ENCODE measurements at places on chromosomes 4 and X.
A peak's percentile ranks its signal among the peaks of the same experiment; 100 is the strongest.

- DNase-seq: no peak
Observed at GRCh38 chrX:37776987-37777325, 2.9 kb upstream of the CYBB start.

DNA sequence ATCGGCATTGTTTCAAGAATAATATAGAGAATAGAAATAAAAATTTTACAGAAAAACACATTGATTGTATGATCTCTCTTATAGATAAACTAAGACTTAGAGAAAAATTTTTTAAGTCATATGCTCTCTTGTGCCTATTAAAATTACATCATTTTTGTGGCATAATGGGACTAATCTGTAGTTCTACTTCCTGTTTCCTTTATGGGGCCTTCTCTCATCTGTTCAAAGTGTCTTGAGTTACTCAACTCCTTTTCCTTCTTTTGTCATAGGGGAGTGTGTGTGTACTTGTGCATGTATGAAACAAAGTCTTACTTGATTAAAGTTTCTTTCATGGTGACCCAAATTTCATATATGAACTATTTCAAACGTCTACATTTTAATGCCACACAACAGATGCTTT, 1448.9 kb upstream of the TENM3 start:
- DNase-seq: no peak

- no peak for DNase-seq
Observed at GRCh38 chr4:179631321-179631720, 2189.1 kb upstream of the AGA start.

GRCh38 chrX:34849371-34849770, 93.2 kb upstream of the FAM47B start:
- no peak for DNase-seq

DNA sequence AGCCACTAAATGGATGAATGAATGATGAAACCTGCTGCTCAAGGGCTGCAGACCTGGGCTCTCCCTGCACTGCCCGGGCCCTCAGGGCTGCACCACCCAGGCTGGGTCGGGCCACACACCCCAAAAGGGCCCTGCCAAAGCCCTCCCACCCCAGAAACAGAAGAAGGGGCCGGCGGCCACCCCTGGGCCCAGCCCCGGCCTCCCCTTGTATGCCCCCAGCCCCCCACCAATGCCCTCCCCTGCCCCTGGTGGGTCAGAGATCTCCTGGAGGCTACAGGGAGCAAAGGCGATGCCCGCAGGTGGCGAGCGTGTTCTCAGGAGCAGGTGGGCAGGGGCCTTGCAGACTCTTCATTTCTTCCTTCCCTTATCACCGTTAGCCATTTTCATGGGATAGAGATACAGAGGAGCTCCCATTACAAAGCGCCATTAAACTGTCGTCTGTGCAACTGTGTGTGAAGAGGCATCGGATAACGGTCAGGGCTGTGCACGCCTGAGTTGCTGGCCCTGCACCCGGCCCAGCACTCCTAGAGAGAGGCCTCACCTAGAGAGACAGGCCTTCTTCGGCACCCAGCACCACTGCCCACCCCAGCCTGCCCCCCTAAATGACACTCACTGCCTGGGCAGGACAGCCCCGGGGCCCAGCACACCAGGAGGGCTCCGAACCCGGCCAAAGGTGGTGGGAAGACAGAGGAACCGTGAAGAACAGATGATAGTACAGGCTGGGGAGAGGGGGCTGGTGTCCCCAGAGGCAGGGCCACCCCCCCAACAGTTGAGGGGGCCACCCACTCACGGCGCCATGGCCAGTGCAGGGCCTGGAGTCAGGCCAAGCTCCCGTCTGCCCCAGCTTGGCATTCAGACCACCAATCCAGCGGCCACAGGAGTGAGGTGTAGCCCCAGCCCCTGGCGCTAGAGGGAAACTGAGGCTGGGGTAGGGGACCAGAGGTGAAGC, 133.7 kb downstream of the FAM53A start:
- DNase-seq: no peak

DNA sequence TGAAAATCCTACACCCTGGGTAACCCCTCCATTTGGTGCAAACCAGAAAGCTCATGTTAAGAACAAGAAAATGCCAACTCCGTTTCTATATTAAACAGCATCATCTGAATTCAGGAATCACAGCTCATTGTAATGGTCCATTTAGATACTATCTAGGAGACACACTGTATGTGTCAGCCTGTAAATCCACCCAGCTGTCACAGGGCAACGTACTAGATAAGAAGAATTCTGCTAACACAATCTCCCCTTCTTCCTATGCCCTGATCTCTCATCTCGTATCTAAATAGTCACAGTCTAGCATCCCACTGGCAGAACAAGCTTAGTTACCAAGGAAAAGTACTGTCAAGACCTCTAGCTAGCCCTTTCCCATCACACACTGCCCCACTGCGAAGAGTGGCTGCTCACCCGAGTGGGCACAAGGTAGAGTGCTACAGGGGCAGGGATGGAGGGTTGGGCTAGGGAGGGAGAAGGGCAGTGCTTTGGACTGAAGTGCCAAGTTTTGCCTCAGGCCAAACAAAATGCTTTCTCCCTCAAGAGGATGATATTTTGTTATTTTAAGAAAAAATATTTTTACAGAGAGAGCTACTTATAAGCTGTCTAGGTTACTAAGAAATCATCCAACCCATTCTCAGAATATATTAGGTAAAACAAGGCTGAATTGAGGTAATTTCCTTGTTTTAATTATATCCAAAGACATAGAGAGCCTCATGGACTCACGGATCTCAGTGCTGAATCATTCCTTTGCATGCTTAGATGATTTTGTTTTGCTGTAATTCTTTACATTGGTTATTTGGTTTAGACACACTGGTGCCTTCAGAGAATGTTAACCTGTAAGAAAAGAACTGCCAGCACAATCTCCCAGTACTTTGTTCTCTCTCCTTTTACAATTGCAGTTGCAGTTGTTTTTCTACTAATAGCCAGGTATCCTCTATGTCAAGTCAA, 196.6 kb downstream of the PRDM5 start:
- no peak for DNase-seq

DNA sequence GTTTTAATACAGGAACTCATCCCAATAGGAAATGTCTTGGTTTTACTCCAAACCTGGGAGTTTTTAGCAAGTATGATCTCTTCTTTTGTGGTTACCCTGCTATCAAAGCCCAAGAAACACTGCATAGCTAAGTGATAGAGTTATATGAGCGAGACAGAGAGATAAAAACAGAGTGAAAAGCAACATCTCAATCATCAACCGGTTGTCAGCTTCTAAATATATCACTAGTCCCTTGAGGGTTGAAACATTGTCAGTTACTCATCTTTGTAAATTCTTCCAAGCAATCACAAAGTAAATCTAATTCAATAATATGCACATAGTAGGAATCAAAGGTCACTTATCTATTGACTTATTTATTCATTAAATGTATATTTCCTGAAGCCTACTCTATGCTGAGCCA, 483.9 kb downstream of the IDS start:
- DNase-seq: no peak

- no peak for DNase-seq
Observed at GRCh38 chrX:107880054-107880610, 54.5 kb downstream of the MID2 start.

GRCh38 chr4:171667906-171668305, 145.3 kb upstream of the GALNTL6 start:
- no peak for DNase-seq

DNA sequence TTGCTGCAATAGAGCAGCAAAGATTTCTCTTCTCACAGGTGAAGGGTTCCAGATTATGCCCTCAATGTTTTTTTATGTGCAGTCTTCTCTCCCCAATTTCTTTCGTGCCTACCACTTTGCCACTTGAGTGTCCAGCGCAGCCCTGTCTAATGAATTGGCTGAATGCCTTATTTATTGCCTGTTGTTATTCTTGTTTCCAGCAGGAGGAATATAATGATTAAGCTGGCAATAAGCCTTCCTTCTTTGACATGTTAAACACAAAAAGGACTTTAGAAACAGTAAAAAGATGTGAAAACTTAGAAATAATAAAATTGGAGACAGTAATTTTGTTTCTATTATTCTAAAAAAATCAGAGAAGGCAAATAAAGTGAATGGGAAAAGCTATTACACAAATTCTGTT, 34.6 kb upstream of the FRAS1 start:
- no peak for DNase-seq

- no peak for DNase-seq
Observed at GRCh38 chr4:131084997-131085396, 1989.0 kb downstream of the C4orf33 start.

DNA sequence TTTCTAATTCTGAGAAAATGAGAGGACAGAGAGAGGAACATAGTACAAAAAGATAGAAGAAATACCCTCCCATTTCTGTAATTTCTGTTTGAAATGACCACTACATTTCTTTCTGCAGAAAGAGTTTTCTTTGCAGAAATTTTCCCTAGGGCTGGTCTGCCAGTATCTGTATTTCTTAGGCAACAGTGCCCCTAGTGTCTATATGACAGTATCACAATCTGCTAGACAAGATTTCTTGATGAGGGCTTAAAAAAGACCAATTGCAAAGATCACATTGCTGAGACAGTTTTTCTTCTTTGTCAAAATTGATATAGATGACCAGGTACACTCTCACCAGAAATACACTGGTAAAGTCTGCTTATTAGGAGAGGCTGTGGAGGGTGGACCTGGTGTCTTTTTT, 81.0 kb upstream of the ZDHHC15 start:
- DNase-seq: peak; percentile 12

DNA sequence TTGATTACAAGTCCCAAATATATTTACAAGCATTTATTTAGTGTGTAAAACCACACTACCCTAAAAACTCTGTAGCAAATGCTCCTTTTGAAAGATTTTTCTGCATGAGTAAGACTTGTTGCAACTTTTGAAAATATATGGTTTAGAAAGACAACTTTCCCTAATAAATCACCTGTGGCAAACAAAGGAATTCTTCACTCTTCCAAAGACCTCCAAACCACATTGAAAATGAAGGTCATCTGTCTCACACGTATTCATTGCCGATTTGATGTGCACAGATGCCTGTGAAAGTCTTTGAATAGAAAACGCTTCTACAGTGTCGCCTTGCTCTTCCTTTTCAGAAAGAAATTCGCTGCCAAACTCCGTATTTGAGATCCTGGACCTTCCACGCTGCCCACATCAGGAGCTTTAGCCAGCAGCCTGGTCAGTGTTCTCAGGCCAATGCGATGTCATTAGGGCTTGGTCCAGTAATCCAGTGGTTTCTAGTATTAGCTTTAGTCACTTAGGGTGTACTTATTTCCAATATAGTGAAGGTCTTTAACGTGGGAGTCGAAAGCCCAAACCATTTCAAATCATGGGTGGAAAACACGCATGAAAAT, 22.2 kb downstream of the SPINK2 start:
- DNase-seq: no peak

- DNase-seq: no peak
Observed at GRCh38 chr4:1247864-1248244, 1.1 kb downstream of the CTBP1 start.

DNA sequence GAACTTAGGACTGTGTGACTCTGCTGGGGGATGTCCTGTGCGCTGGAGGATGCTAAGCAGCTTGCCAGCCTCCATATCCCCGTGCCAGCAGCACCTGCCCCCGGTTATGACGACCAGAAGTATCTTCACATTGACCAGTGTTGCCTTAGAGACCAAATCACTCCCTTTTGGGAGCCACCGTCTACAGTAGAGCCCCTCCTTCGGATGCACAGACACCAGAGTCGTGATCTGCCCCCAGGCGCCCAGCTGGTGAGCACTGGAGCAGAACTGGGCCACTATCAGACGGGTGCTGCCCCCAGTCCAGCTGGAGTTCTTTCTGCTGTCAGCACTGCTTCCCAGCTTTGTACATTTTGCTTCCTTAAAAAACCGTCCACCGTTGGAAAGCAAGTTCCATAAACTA, 30.0 kb upstream of the TADA2B start:
- DNase-seq: no peak

All from NCI-H2227 treated with DMSO at 0.1 percent for 48 hours (cell line).